ENCODE measurements at places on chromosomes 7 and 10.

DNA sequence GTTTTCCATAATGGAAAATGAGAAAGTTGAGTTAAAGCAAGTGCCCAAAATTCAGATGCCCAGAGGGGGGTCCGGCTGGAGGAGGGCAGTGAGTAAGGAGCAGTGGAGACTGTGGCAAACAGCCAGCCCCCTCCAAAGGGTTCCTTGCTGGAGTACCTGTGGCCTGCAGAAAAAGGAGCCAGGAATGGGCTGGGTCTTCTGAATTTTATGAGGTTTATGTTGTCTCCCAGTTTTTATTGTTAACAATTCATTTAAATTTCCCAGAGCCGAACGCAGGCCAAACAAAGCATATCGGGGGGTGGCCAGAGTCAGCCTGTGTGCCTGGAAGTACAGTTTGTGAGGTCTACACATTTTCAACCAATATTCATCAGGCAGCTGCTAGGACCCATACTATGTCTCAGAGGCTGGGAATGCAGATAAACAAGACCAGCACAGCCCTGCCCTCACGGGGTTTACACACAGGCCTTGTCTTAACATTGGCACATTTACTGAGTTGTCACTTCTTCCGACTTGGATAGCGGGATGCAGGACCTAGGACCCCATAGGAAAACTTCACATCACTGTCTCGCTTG lies 12.9 kb upstream of the CSGALNACT2 start:
- DNase-seq, result no peak

DNA sequence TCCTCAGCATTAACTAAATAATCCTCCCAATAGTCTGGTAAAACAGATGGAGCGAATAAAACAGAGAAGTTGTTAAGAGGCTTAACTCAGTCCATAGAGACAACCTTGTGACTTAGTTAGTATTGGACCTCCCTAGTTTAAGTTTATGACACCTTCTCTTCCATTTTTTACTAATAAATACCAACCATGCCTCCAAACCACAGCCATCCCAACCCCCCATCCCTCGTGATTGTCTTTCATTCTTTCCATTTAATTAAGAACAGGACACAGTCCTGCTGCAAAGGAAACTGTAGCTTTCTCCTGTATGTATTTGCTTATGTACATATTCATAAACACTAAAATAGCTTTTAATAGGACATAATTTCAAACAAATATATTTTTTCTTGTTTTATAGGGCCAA lies 238.2 kb downstream of the SEMA3D start:
- no peak for DNase-seq

- DNase-seq, result no peak
Observed at GRCh38 chr7:129925416-129926002, 27.3 kb downstream of the UBE2H start.

DNA sequence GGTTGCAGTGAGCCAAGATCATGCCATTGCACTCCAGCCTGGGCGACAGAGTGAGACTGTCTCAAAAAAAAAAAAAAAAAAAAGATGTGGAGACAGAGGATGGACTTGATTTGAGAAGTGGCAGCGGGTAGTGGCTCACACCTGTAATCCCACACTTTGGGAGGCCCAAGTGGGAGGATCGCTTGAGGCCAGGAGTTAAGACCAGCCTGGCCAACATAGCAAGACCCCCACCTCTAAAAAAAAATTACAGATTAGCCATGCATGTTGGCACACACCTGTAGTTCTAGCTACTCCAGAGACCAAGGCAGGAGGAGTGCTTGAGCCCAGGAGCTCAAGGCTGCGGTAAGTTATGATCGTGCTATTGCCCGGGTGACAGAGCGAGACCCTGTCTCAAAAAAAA lies 24.3 kb upstream of the ASCC1 start:
- no peak for DNase-seq

DNA sequence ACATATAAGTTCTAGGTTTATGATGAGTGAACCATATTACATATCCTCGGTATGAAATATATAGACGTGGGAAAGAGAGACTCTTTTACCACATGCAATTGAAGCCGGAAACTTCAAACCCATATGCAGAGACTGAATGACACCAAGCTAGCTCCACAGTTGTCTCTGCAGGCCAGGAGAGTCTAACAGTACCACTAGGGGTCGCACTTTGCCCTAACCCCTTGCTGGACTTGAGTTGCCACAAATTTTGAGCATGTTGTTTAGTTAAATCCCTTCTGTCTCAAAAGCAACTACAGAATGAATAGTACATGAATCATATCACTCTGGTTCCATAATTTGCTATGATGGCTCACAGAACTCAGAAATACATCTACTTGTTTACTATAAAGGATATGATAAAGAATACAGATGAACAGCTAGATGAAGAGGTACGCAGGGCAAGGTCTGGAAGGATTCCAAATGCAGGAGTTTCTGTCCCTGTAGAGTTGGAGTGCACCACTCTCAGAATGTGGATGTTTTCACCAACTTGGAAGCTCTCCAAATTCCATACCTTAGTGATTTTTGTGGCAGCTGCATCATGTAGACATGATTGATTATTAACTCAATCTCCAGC lies 112.4 kb upstream of the YAE1 start:
- DNase-seq, result peak; percentile 6

- no peak for DNase-seq
Observed at GRCh38 chr10:73169320-73169719, 1.4 kb downstream of the FAM149B1 start.

DNA sequence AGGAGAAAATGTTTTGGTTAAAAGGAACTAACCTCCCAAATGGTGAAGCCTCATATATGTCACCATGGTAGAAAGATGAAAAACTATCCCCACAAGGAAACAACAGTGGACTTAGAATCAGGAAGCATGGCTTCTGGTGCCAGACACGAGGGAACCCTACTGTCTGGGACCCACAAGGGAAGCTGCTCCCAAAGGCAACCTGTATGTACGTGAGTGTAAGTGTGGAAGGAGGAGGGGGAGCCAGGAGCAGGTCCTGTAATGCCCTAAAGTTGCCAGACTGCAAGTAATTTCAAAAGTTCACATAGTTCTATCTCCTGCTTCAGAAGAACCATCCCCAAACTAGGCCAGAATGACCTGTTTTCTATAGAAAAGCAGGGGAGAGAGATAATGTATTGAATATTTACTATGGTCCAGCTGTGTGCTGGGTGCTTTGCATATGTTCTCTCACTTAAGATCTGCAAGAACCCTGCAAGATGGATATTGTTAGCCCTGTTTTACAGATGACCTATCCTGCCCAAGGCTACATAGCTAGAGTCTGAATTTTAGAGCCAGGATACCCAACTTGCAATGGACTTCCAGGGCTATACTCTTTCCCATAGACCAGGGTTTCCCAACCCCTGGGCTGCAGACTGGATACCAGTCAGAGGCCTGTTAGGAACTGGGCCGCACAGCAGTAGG lies 19.2 kb downstream of the DUSP5 start:
- no peak for DNase-seq

DNA sequence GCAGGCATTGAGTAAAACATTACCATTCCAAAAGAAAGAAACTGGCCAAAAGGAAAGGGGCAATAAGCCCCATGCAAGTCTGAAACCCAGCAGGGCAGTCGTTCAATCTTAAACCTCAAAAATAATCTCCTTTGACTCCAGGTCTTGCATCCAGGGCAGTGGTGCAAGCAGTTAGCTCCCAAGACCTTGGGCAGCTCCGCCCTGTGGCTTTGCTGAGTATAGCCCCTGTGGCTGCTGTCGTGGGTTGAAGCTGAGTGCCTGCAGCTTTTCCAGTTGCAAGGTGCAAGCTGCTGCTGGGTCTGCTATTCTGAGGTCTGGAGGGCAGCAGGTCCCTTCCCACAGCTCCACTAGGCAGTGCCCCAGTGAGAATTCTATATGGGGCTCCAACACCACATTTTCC lies 580.1 kb upstream of the AUTS2 start:
- no peak for DNase-seq

DNA sequence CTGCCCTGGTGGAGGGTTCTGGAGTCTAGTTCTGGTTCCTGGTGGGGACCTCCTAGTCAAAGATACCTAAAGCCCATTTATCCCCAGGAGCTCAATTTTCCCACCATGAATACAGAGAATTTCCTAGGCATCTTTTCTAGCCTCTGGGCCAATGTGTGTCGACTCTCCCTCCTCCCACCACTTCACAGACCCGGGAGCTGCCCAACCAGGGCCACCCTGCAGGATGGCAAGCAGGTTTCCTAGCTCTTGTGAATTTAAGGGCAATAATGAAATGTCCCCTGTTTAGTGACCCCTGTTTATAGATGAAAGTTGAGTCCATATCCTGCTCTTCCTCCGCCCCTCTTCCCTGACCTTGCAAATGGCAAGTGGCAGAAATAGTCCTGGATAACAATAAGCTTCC lies 9.4 kb downstream of the DLX5 start:
- no peak for DNase-seq

DNA sequence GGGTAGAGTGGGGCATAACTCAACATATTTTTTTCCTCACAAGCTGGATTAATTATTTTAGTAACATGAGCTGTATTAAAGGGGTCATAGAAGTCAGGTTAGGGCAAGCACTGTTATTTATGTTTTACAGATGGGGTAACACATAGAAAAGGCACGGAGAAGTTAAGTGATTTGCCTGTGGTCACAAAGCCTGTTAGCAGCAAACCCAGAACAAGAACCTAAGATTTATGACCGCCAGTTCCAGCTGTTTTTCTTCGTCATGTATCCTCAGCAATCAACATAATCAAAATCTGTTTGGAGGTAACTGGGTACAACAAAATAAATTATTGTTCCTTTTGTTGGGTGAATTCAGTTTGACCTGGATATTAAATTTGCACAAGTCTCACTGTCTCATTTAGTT lies 57.2 kb upstream of the BET1 start:
- DNase-seq, result no peak

GRCh38 chr10:72085864-72086465 lies 2.4 kb downstream of the SPOCK2 start:
- no peak for DNase-seq

DNA sequence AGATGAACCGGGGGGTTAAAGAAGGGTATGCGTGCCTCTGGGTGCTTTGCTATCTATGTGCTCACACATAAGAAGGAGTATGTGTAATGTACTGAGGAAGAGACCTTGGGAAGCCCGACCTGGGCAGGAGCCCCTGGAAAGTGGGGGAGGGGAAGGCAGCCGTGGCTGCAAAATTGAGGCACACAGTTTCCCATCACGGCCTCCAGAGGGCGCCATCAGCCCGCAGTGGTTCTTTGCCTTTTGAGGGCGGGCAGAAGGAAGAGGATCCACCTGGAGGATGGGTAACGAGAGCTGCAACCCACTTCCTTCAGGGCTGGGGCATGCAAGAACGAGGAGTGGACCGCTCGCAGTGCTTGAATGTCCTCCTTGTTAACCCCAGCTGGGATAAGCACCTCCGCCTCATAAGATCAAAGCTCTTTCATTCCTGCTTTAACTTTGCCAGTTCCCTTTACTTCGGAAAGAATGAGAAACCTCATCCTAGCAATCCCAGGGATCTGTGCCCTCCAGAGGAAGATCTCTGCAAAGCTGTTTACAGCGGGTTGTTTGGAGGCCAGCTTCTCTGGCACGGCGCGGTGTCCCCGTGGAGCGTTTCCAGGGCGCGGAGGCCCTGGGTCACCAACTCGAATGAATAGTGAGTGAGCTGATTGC lies 77.9 kb downstream of the PCGF5 start:
- peak; percentile 69 for DNase-seq

- peak; percentile 4 for DNase-seq
Observed at GRCh38 chr10:23493711-23494110, 54.8 kb downstream of the OTUD1 start.

DNA sequence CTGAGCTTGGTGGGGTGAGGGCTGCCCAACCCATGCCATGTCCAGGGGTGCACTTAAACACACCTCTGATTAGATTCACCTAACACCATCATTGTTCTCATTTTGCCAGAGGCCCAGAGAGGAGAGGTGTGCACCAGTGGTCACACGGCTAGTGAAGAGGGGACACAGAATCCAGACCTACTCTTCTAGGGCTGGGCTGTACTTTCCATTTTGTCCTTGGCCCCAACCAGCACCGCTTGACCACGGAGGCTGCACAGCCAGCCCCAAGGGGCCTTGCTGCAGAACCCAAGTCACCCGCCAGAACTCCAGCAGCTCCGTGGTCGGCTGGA lies 246 bp upstream of the WDFY4 start:
- DNase-seq, result no peak

- no peak for DNase-seq
Observed at GRCh38 chr7:80832006-80832405, 86.8 kb downstream of the SEMA3C start.

DNA sequence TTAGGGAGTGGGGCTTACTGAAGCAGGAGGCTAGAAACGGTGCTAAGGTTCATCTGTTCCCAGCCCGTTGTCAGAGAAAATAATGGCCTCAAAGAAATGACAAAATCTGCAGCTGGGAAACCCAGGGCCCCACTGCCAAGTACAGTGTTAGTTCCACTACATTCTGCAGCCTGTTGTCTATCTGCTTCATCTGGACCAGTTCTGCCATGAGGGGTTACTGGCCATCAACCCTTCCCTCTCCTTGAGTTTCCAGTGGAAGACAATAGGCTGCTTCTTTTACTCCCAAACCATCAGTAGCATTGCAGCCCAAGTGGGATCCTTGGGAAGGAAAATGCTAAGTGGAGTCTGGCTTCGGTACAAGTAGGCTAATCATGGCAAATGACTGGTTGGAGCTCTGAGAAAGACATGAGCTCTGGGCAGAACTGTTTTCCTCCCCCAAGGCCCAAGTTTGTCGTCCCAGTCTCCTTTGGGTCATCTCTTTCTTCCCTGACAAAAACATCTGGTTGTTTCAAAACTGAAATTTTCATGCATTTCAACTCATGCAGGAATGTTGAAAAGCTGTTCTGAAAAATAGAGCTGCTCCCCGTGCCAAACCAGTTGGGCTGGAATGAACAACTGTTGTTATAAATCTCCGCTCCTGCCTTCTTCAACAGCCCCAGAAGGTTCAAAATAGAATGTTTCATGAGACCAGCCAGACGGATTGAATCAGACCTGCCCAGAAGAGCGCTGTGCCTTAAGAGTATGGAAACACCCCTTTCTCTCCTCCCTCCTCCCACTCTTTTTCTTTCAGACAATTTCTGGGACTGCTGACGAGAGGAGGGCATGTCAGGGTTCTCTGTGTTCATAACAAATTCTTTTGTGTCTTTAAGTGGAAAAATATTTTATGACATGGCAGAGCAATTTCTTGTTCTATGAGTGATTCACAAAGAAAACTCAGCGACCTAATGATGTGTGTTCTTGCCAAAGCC lies 116.6 kb downstream of the RAB18 start:
- no peak for DNase-seq

- DNase-seq, result no peak
Observed at GRCh38 chr7:54798530-54798929, 39.5 kb upstream of the SEC61G start.
